Cortex of kidney (tissue), 1 donor: ENCODE measurements at places on chromosomes 7 and 10.

- DNase-seq = no peak
Observed at GRCh38 chr7:27155816-27156507, 513 bp downstream of the HOXA7 start.

DNA sequence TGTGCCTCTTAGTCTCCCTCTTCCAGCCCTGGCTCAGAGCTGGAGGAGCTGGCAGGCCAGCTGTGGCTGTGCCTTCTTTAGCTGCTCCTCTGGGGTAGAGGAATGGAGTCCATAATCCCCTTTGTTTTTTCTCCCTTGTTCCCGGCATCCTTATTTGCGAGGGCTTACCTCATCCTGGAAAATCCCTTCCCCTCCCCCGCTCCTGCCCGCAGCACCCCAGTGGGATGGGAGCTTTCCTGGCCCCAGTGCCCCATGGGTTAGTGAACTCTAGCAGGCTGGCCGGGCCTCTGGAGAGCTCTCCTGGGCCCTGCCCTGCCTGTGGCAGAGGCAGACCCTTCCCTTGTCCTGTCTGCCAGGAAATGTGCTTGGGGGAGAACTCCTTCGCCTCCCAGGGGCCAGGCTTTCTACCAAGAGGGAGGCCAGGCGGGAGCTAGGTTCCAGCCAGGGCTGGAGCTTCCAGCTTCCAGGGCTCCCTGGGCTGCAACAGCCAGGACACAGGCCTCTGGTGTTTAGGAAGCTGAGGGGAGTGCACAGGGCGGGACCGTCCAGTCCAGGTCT lies 16.5 kb upstream of the TRIM8 start:
- DNase-seq = no peak

DNA sequence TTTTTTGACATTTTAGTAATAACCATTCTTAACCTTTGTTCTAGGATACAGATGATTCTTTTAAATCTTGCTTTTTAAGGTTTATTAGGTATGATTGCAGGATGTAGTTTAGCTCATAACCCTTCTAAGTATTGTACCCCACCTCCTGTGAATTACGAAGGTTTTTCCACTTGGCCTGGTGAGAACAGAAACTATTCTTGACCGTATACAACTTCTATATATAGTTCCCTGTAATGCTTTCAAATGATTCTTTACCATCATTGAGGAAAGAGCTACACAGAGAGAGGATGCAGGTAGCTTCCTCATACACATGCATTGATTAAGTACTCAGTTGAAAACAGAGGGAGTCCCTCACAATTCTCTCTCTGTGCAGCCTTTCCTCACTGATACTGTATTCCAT lies 86.3 kb downstream of the PALS2 start:
- no peak for DNase-seq

DNA sequence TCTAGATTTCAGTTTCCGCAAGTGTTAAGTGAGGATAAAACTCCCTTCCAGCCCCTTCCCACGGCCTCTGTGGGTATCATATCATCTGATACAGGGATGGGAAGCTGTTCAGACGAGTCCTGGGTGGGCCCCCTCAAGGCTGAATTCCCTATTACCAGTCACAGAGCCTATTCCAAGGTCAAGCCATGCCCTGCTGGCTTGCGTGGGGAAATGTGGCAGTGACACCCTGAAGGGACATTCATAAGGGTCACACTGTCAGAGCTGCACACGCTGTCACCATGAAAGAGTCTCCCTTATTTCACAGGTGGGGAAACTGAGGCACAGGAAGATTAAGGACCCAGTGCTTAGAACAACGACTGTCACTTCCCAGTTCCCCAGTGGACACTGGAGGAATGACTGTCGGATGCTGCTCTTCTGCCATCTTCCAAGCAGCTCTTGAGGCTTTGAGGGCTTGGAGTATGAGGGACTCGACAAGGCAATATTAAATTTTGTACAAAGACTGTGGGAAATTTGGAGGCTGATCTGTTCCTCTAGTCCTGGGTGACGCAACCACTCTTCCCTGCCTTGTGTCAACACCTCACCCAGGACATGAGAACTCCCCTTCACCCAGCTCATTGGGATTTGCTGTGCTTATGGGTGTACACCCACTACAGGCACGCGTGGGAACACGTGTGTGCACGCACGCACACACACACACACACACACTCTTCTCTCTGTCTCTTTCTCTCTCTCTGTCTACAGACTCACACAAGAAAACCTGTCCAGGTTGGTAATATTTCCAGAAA lies 386.0 kb downstream of the RPS24 start:
- DNase-seq = no peak

DNA sequence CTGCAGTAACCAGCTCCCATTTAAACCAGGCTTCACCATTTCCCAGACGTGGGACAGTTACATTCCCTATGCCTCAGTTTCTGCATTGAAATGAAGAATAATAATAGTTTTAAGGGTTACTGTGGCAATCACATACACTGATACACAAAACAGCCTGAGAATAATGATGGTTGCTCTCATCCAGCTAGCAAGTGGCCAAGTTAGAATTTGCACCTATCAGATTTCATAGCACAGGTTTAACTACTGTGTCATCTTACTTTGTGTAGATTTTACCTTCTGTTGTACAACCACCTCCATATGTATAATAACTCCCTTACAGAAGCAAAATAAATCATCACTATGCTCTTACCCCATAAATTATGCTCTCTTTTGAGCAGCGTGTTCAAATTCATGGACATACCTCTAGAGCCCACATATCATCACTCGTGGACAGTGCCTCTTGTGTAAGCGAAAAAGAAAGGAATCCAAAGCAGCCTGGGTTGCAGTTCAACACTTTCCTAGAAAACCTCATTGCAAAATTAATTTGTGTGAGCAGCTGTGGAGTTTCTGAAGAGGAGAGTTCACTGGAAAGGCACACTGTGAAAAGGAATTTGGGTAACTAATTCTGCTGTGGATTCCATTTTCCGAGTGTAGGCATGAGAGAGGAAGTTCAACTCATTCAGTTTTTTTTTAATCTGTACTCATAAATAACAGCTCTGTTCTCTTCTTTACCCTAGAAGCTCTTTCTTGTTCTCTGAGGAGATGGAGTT lies 492.5 kb downstream of the ARL4A start:
- DNase-seq = no peak
